ENCODE measurements at places on chromosomes 3 and 15.

- no peak for DNase-seq
Observed at GRCh38 chr3:48122504-48122903, 65.7 kb downstream of the CDC25A start.

GRCh38 chr15:60819860-60820259 lies 340.9 kb upstream of the ICE2 start:
- no peak for DNase-seq

DNA sequence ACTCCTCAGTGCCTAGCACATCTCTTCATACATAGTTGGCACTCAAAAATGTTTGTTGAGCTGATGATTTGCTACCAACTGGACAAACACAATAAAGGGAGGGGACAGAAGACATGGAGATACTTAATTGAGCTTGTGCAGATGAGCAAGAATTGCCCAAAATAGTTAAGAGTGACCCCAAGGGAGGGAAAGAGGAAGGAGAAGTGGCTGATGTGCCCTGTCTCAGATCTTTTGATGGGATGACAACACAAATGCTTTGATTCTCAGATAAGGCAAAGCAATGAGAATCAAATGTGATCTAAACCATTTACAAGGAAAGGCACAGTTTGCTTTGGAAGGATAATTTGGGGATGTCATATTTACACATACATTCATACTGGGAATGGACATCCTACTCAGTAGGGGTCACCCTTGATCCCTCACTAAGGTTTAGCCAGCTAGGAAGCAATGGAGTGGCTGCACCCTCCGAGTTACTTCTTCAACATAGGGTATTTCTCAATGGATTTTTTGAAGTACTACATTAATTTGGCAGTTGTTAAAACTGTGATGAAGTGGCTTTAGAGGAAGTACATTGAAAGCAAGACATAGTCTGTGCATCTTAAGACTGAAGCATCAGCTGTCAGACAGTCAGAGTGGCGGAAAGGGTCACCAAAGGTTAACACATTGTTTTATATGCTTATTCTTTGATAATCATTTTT lies 21.9 kb upstream of the SSR3 start:
- DNase-seq = no peak

GRCh38 chr3:31947162-31947561 lies 33.9 kb downstream of the OSBPL10 start:
- no peak for DNase-seq

DNA sequence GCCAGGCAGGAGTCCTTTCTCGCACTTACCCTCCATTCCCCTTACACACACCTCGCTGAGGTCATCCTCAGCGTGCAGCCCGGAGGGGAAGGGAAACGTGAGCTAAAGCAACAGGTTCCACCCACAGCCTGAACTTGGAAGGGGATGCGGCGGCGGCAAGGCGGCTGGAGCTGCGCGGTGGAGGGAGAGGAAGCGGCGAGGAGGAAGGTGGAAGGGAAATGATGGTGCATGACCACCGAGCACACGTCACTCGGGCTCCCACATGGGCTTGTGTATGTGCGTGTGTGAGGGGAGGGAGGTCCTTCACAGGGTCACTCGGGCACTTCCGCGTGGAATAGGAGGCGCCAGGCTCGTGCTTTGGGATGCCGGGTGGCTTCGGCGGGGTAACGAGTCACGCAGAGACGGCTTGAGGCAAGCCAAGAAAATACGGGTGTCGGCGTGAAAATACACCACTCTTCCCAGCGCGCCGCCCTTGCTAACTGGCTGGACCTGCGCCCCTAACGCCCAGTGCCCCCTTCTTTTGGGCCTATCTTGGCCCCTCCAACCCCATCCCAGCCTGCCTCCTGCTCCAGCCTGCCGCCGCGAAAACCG lies 225.5 kb upstream of the IL12A start:
- no peak for DNase-seq

GRCh38 chr15:66112388-66112787 lies 141.2 kb downstream of the MEGF11 start:
- DNase-seq = no peak

- no peak for DNase-seq
Observed at GRCh38 chr3:188686324-188686723, 485.4 kb upstream of the TPRG1 start.

GRCh38 chr3:189790658-189791057 lies 159.5 kb downstream of the TP63 start:
- DNase-seq = no peak

DNA sequence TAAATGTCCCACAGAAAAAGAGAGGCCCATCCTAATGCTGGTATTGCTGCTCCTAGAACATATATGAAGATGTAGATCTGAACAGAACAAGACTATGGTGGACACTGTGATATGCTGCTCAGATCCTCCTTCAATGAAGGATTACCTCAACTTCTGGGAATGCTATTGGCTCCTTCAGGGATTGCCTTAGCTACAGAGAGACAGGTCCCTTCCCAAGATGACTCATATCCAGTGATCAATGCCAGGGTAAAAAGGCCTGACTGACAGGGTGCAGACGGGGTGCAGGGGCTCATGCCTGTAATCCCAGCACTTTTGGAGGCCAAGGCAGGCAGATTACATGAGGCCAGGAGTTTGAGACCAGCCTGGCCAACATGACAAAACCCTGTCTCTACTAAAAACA lies 20.5 kb upstream of the STAG1 start:
- no peak for DNase-seq

- no peak for DNase-seq
Observed at GRCh38 chr3:3170998-3171397, 8.5 kb downstream of the CRBN start.

DNA sequence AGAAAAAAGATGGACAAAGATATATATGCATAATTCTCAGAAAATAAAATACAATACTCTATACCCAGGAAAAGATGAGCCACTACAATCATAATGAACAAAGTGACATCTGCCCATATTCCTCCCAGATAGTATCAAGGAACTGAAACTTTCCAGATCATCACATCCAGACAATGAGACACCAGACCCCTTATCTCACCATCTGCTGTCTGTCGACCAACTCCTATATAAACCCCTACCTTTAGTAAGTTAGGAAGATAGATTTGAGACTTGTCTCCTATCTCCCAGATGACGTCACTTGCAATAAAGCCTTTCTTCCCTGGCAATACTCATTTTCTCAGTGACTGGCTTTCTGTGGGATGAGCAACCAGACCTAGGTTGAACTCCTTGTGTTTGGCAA lies 1071.6 kb downstream of the PLOD2 start:
- DNase-seq = no peak

DNA sequence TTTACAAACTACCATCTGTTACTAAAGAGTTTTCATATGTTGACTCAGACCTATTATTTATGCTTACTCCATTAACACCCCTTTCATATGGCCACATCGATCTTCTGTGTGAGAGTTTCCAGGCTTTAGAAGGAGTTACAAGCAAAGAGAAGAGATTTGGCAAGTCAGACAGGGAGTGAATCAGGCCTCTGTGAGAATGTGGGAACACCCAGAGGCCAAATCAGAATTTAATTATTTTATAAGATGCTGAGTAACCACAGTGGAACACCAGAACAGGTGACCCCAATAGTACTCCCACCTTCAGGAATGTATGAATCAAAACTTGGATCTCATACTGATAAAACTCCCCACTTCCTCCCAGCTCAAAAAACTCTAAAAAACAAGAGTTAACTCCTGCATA lies 42.0 kb downstream of the IFT57 start:
- no peak for DNase-seq

GRCh38 chr15:75672646-75673425 lies 25.1 kb downstream of the SNX33 start:
- no peak for DNase-seq

DNA sequence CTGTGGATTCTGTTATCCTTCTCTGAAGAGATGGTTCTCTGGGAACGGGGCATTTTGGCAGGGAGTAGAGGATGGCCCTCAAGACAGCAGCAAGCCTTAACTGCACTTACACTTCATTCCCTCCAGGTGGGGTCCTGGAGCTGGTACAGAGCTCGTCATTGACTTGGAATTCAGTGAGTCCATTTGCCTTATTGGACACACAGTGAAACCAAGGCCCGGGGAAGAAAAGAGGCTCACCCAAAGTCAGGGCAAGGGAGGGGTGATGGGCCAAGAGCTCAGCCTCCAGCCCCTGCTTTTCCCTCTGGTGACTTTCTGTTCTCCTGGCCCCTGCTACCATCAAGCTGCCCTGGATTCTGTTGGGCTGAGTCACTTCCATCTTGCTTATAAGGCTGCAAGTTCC lies 125.6 kb downstream of the ETFA start:
- no peak for DNase-seq

- DNase-seq = no peak
Observed at GRCh38 chr3:47841786-47842349, 38.9 kb downstream of the DHX30 start.

- peak; percentile 26 for DNase-seq
Observed at GRCh38 chr15:91055548-91056331, 33.3 kb upstream of the VPS33B start.

- no peak for DNase-seq
Observed at GRCh38 chr3:170523248-170523647, 62.6 kb downstream of the SLC7A14 start.

DNA sequence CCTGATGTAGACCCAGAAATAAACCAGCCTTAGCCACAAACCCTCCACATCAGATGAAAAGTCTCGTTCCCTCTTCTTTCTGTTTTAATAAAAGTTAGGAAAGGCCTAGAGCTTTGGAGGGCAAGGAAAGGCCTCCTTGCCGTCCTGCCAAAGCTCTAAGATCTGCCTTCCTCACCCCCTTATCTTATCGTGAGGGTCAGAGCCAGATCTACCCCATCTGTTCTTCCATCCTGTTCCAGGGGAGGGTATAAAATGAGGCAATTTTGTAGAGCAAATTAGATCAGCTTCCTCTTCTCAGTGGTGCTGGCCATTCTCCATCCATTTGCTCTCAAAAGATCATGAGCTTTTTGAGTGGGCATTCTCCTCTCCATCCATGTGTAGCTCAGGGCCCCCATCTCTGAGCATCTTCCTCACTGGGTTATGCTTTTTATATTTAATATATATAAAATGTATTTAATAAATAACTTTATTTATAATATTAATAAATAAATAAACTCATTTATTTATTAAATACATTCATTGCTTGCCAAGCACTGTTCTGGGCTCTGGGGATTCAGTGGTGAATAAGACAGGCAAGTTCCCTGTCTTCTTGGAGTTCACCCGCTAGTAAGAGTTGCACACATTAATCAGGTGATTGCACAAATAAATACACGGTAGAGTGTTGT lies 2.0 kb upstream of the SLC24A1 start:
- DNase-seq = no peak

GRCh38 chr3:123129532-123129931 lies 62.7 kb downstream of the PDIA5 start:
- DNase-seq = no peak

- DNase-seq = no peak
Observed at GRCh38 chr3:13451301-13451673, 28.8 kb upstream of the HDAC11 start.

- DNase-seq = no peak
Observed at GRCh38 chr3:64971602-64972001, 283.8 kb upstream of the ADAMTS9 start.

DNA sequence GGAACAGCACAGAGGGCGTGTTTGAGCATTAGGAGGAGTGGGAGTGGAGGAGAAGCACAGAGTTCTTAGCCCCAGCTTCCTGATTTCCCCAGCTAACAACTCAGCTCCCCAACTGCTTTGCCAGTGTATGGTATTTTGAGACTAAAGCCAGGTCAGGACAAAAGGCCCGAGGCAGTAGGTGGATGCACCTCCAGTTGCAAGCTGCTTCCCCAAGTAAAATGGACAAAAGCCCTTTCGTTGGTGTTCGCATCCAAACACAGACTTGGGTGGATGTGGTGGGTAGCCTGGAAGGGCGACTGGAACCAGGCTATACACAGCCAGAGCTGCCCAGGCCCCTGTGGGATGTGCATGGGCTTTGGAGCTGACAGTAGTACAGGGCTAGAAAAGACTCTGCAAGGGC lies 12.3 kb upstream of the EHD4 start:
- no peak for DNase-seq

- DNase-seq = no peak
Observed at GRCh38 chr15:93378558-93378957, 289.5 kb upstream of the RGMA start.

DNA sequence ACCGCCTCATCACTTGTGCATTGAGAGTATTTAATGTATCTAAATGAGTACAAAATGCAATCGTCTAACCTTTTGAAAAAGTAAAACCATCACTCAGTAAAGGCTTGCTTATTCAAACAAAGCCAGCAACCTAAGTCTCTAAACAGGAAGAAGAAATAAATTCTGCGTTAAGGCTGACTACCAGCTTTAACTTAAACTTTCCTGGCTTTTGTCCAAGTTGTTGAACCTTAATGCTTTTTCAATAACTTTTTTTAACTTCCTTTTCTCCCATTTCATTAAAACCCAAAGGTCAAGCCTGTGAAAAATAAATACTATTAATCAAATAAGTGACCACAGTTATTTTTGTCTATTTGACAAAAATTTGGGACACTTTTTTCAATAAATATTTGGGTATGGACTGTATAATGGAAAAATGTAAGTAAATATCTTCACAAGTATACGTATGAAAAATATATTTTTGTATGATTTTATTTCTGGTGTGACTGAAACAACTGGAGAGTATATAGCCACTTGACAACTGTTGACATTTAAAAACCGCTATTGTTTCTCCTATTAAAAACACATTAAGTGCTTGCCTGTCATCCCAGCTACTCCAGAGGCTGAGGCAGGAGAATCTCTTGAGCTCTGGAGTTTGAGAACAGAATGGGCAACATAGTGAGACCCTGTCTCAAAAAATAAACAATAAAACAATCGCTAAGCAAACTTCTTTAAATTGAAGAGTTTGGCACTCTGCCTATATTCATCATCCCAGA lies 2.9 kb downstream of the KLHL24 start:
- DNase-seq = no peak

GRCh38 chr3:139020868-139021234 lies at the start of gene PRR23B:
Gene PRR23B (minus strand): TSS chr3:139020926. CDS start chr3:139020661, 265 bp downstream.
- no peak for DNase-seq

DNA sequence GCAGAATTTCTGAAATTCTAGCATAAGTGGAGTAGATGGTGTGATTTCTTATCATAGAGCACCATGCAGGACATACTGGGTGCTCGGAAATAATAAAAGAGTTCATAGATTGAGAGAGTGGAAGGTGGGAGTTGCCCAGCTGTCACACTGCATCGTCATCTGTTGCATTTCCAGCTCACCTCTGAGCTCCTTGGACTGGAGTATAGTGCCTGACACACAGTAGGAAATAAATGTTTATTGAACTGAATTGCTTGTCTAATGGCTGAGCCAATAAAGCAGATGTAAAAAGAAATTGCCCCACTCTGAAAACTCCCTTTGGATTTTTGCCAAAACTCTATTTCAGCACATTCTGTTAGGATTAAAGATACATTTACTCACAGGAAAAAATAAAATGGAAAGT lies 108.9 kb upstream of the UBE2E1 start:
- DNase-seq = no peak

GRCh38 chr15:89777782-89778380 lies 1.7 kb downstream of the MESP2 start:
- DNase-seq = no peak

- no peak for DNase-seq
Observed at GRCh38 chr3:23094890-23095462, 108.2 kb upstream of the UBE2E2 start.

- DNase-seq = no peak
Observed at GRCh38 chr15:69522361-69522760, 69.7 kb downstream of the RPLP1 start.

All from stimulated activated CD4-positive, alpha-beta T cell treated with anti-CD3 and anti-CD28 coated beads, Interleukin-15, amount 100 ng/mL, for 48 hours (primary cell).